CD4-positive, alpha-beta T cell (primary cell): ENCODE measurements at places on chromosomes 12 and 14. TPM values are rescaled to one million over a fixed set of nuclear protein-coding genes. Genes with fewer than 3 reads are reported as not detected.

CCDC88C gene
- total RNA-seq: 287 TPM

ACVRL1 gene
- total RNA-seq: not detected

REP15 gene
- total RNA-seq: not detected

- H3K4me1 ChIP-seq: no peaks in the 10 kb centered on the region
- no peaks in the 10 kb centered on the region for H3K36me3 ChIP-seq
- H3K4me3 ChIP-seq: no peak overlapping the region
- H3K27me3 ChIP-seq: no peaks in the 10 kb centered on the region
- no peak overlapping the region for H3K27ac ChIP-seq
- DNase-seq: no peak
Measured at GRCh38 chr12:45269412-45269751, 53.5 kb downstream of the ANO6 start.

DNA sequence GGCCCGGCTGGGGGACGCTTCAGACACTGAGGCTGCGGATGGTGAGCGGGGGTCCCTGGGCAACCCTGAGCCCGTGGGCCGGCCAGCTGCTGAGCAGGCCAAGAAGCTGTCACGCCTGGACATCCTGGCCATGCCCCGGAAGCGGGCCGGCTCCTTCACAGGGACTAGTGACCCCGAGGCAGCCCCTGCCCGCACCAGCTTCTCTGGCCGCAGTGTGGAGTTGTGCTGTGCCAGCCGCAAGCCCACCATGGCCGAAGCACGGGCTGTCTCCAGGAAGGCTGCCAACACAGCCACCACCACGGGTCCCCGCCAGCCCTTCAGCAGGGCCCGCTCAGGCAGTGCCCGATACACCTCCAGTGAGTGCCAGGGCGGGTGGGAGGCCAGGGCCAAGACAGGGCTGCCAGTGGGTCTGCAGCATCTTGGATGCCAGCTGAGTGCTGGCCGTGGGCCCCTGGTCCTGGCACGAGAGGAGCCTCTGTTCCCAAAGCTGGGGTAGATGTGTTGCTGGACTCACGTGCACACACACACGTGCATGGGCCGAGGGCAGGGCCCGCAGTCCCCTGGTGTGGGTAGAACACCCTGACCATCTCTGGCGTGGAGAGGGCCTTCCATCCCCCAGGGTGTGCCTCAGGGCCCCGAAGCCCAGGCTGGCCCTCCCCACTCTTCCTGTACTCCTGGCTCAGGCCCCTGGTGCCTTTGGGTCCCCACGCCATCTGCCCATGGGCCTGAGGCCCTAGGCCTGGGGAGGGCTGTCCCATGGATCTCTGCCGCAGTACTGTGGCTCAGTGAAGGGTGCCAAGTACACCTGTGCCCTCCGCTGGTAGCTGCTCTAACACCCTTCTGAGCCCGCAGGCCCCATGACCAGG lies 22.8 kb downstream of the CEP170B start:
- H3K4me3 ChIP-seq: no peak overlapping the region
- H3K27ac ChIP-seq: no peak overlapping the region
- H3K4me1 ChIP-seq: no peaks in the 10 kb centered on the region

DNA sequence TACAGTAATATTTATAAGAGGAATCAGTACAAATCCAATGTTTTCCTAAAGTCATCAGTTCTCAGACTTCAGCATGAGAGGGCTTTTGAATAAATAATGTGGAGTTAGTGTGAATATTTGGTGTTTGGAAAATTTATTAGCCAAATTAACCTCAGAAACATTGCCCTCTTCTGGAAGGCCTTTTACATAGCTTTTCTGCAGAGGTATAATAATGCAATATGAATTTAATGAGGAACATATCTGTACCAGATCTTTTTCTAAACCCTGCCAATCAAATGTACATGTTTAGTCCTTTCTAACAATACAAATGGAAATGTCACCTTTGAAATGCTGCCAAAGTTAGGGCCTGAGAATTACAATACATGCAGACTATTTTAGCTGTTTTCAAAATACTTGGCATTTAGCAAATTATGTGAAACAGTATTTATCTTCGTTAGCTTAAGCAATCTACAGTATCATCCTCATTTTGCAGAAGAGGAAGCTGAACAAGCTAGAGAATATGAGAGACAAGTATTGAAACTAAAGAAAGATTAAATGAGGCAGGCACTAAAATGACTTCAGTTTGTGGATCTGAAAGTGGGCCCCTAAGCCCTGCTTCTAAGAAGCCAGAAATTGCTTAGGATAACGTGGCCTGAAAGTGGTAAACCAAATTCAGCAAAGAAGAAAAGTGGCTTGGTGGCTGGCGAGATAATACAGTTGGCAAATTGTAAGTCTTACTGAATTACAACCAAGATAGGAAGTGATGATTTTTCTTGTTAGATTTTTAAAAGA lies 60.4 kb upstream of the MANSC4 start:
- H3K27ac ChIP-seq: no peak overlapping the region
- no peaks in the 10 kb centered on the region for H3K27me3 ChIP-seq
- H3K4me1 ChIP-seq: no peaks in the 10 kb centered on the region
- no peaks in the 10 kb centered on the region for H3K36me3 ChIP-seq
- DNase-seq: no peak

DNA sequence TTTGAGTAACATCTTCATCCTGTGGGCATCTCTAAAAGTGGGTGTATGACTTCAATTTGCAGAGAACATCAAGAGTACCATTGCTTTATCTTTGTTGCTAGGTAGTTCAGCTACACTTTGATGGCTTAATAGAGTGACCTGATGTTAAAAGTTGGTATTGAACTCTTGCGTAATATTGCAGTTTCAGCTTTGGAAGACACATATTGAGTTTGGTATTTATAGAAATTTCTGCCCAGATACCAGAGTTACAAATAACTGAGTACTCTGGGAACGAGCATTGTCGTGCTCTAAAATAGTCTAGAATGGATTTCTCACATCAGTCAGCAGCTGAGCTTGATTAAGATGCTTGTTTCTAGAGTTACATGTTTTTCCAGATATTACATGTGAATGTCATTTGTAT lies 24.8 kb upstream of the AKAP5 start:
- H3K4me1 ChIP-seq: peaks cover 15% of the 10 kb centered on the region
- no peak overlapping the region for H3K4me3 ChIP-seq
- DNase-seq: no peak
- H3K36me3 ChIP-seq: peaks cover 28% of the 10 kb centered on the region
- no peak overlapping the region for H3K27ac ChIP-seq

DNA sequence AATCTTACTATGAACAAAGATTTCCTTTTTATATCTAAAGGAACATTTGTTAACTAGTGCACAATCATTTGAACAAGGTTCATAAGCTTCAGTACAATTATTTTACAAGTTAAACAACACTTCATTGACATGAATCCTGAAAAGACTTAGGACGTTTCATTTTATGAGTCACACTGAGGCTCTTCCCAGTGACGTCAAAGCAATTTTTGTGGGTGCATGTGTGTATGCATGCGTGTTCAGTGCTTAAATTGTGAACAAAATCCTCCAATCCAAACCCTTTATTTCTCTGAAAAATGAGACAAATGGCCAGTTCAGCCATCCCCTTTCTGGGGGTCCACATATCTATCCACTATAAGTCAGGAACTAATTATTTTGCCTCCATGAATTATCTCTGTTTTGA lies 2.9 kb downstream of the LMNTD1 start:
- H3K27me3 ChIP-seq: no peaks in the 10 kb centered on the region
- H3K36me3 ChIP-seq: no peaks in the 10 kb centered on the region
- no peak for DNase-seq
- no peak overlapping the region for H3K4me3 ChIP-seq
- no peaks in the 10 kb centered on the region for H3K4me1 ChIP-seq
- H3K27ac ChIP-seq: no peak overlapping the region

GRCh38 chr14:103749452-103749851 lies 33.8 kb downstream of the ZFYVE21 start:
- H3K36me3 ChIP-seq: peaks cover 10% of the 10 kb centered on the region
- H3K27ac ChIP-seq: no peak overlapping the region
- H3K4me3 ChIP-seq: no peak overlapping the region
